ENCODE measurements at places on chromosomes 1 and 21. TPM values are rescaled to one million over a fixed set of nuclear protein-coding genes. Genes with fewer than 3 reads are reported as not detected.
A peak's percentile ranks its signal among the peaks of the same experiment; 100 is the strongest.

DNA sequence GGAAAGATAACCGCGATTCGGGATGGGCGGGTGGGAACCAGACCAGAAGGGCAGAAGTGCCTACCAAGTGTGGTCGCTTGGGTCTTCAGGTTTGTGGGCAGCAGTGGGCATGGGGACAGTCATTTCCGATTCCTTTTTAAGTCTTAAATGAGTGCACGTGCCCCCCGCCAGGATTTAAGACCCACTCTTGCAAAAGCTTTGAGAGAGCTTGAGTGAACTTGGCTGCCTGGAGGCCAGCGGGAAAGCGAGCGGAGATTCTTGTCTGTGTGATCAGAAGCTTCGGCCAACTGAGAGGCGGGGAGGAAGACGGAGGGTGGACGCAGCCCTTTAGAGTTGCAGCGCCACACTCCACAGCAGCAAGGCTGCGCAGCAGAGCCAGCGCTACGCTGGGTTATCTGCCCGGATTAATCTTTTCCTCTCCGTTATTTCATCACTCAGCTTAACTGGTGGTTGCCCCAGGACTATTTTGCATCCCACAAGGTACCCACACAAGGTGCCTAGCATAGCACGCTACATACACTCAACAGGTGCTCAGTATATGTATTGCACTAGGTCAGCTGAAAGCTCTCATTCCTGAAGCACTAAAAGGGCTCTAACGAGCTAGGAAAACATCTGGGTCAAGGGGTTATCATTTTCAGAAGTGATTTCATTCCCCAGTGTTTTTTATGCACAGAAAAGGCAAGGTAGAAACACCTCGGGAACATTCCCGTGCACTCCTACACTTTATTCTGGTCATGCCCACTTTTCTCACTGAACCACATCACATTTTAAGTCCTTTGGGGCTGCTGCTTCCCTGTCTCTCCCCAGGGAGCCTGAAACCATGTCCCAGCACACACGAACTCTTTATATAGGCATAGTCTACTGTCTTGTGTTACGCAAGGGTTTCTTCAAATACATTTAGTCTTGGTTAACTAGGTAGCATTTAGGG, 1.5 kb upstream of the BATF3 start:
- no peak for DNase-seq

GRCh38 chr1:198491028-198491427, 49.5 kb downstream of the ATP6V1G3 start:
- DNase-seq: no peak

DNA sequence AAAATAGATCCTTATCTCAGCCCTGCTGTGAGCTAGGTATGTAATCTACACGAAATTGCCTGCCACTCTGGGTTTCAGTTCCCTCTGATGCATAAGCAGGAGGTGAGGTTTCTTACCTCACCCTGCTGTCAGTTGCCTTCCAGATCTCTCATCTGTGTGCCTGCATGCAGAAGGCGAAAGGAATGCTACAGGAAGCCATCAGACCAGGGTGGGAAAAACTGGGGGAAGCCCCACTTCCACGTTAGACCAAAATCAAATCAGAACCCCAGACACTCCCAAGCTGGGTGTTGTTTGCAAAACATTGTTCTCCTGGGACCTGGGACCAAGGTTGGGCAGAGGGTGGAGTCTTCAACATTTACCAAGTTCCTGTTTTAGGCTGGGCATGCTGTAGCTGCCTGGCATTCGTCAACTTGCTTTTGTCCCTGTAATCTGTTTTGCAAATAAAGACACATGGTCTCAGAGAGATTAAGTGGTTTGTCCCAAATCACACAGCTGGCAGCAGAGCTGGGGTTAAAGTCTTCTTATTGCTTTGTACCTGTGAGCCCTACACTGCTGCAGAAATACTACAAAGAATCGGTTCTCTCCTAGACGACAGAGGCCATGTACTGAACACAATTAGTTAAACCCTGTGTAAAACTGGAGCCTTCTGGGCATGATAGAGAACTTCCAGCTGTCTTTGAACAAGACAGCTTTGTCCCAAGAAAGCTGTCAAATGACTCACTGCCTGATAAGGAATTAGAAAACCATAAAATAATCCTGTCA, 389.7 kb upstream of the RUNX1 start:
- no peak for DNase-seq

GRCh38 chr1:44010935-44011471, 19.6 kb downstream of the CCDC24 start:
- DNase-seq: no peak

Gene SNAPIN
- 55.5 TPM for total RNA-seq

- DNase-seq: no peak
Observed at GRCh38 chr21:31371715-31372470, 27.8 kb upstream of the TIAM1 start.

- DNase-seq: peak; percentile 32
Observed at GRCh38 chr1:47871799-47872353, 125.3 kb downstream of the TRABD2B start.

Gene LEMD1
- total RNA-seq: 0.26 TPM

Gene GBP4
- 2.3 TPM for total RNA-seq

Gene SAMSN1
- 0.13 TPM for total RNA-seq

Gene GJA5
- total RNA-seq: 0.26 TPM

- no peak for DNase-seq
Observed at GRCh38 chr1:67747671-67748546, 62.9 kb downstream of the GADD45A start.

Gene OR2AK2
- total RNA-seq: not detected

DNA sequence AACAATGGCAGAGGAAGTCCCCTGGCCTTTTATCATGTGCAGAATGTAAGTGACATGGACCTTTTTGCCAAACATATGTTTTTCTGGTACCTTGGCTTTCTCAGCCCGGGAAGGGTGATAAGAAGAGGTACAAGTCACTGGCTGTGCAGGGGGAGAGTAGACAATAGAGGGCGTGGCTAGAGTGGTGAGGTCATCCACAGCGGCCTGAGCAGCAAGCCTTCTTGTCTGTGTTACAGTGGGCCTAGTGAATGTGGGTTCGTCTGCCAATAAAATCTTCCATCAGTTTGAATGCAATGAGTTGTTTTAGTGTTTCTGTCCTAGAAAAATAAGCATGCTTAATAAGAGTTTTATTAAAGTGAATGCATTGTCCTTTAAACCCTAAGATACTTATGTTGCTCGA, 59.0 kb upstream of the PGD start:
- peak; percentile 92 for DNase-seq

DNA sequence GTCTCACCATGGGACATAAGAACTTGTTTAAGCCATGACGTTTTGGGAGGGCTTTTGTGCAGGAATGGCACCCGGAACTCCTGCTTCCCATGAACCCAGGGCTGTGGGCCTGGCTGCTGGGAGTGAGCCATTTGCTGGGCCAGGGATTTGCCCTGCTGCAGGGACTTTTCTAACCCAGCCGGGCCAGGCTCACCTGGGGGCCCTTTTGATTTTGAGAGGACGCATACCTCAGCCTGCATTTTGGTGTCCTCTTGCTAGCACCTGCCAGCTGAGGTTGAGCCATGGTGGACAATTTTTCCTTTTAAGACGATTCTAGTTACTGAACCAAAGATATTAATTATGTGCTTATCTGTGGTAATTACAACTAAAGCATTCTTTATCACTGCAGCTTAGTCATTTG, 28.9 kb downstream of the GALNT2 start:
- DNase-seq: no peak

- DNase-seq: no peak
Observed at GRCh38 chr21:42452401-42453223, 43.4 kb downstream of the RSPH1 start.

Gene KRTAP21-2
- total RNA-seq: not detected

- DNase-seq: no peak
Observed at GRCh38 chr1:68511254-68511653, 14.4 kb upstream of the DEPDC1 start.

DNA sequence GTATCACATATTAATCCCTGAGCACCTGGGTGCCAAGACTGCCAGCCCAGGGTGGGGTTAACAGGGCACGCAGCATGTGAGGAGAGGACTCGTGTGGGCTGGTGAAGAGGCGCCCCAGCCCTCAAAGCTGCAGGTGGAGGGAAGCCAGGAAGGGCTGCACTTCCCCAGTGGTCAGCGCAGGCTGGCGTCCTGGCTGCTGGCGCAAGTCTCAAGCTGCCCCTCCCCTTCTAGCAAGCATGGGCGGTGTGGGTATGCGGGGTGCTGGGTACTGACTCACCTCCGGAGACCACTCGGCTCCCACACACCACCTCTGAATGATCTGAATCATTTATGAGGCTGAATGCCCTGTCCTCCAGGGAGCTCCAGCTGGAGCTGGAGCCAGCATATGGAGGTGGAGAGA, 44.0 kb downstream of the EIF2D start:
- DNase-seq: no peak

Gene NAV1
- 6.3 TPM for total RNA-seq

DNA sequence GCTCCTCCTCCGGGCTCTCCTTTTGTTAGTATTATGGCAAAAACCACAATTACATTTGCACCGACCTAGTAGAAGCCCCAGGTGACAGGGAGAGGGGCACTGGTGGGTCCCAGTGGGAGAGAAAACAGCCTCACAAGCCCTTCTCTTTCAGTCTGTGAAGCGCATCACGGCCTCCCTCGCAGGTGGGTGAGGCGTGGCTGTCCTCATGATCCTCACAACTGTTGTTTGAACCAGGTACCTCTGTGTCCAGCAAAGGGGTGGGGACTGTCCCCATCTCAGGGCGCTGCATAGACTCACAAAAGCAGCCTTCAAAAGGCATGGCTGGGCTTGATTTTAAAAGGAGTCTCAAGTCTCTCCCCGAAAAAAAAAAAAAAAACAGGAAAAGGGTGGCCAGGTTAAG, 7.9 kb upstream of the C2CD2 start:
- DNase-seq: no peak

Gene BARHL2
- total RNA-seq: not detected

DNA sequence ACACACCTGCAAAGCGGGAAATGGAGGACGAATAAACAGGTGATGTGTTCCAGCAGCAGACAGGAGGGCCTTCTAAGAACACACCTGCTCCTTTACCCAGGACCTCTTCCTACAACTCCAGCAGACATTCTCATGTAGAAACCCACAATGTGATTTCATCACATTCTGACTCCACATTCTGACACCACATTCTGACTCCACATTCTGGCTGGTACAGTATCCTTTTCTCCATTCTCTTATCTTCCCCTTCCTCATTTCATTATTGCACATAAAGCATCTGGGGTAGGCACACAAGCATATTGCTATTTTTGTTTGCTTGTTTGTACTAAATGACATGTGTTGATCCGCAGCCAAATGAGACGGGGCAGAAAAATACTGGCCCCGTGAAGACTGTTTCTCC, 3.6 kb upstream of the ZNF124 start:
- DNase-seq: no peak

GRCh38 chr1:205172729-205173366, 38.7 kb downstream of the DSTYK start:
- no peak for DNase-seq

Gene ZNF326
- total RNA-seq: 5.9 TPM

- no peak for DNase-seq
Observed at GRCh38 chr1:147579532-147579931, 38.2 kb downstream of the BCL9 start.

Gene INAVA
- total RNA-seq: not detected

Gene DNALI1
- 0.26 TPM for total RNA-seq

Gene KIF21B
- 1.9 TPM for total RNA-seq

GRCh38 chr1:148160343-148161052, 8.4 kb upstream of the NBPF11 start:
- no peak for DNase-seq

- DNase-seq: no peak
Observed at GRCh38 chr1:170520601-170521000, 11.4 kb upstream of the GORAB start.

Gene FNDC5
- total RNA-seq: 0.51 TPM

DNA sequence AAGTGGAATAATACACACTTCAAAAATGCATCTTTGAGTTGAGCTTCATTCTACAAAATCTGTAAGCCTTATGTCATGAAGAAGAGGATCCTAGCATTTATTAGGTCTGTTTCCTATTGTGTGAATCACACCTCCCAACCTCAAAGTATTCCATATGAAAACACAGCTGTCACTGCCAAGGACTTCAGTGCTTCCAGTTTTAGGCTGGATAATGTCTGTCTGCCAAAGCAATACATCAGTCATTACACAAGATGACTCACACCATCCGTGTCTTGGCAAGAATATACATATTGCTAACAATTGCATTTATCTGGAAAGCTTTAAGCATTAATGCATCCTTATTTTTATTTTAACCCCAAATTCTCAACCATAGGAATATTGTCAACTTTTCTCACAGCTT, 125.7 kb upstream of the TMPRSS15 start:
- DNase-seq: peak; percentile 6

DNA sequence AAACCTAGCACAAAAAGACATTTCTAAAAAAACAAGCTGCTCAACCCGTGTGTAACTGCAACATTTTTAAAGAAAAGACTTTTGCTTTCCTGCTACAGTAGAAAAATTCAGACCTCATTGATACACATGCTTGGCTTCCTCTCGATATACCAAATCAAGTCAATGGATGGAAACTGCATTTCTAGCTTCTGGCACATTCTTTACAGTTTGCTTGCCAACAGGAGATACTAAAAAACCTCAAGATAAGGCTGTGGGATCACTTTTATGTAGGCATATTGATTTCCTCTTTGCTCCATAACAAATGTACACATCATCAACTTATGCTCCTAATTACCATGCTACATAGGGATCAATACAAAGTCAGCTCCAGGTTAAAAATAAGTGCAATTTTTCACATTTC, 178.4 kb downstream of the SIPA1L2 start:
- DNase-seq: no peak

GRCh38 chr1:42482635-42483153, 19.6 kb downstream of the CCDC30 start:
- DNase-seq: no peak

Gene APCS
- not detected for total RNA-seq

DNA sequence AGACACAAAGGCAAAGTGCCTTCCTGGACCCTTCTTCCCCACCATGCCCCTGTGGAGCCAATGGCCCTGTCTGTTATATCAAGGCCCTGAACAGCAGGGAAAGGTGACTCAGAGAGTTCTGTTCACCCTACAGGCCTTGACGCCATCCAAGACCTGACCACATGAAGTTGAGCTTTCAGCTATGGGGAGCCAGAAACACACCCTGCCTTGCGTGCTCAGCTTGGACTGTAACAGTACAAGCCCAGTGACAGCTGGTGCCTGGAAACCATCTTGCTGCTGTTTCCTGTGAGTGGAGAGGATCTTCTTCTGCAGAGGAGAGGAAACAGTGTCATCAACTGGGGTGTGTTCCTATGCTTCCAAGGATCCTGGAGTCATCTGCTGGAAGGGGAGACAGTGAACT, 165.0 kb upstream of the IRF2BP2 start:
- DNase-seq: no peak

DNA sequence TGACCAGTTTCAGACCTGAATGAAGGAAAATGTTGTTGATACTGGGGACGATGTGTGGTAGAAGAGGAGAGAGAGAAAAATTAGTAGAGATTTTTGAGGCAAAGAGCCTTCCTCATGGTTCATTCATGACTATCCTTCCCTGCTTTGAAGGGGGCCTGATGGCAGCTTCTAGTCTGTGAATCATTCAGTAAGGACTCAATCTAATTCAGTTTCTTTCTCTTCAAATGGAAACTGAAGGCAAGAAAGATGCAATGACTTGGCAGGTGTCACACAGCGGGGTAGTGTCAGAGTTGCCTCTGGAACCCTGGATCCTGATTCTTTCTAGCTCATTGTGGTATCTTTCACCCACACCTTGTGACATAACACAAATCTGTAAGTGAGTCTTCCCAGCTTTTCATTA, 14.9 kb upstream of the CD5L start:
- no peak for DNase-seq

Data from dermis microvascular lymphatic vessel endothelial cell (primary cell).